Cerebellar nuclear complex (tissue), 1 donor: ENCODE measurements at places on chromosomes 5 and 9.

DNA sequence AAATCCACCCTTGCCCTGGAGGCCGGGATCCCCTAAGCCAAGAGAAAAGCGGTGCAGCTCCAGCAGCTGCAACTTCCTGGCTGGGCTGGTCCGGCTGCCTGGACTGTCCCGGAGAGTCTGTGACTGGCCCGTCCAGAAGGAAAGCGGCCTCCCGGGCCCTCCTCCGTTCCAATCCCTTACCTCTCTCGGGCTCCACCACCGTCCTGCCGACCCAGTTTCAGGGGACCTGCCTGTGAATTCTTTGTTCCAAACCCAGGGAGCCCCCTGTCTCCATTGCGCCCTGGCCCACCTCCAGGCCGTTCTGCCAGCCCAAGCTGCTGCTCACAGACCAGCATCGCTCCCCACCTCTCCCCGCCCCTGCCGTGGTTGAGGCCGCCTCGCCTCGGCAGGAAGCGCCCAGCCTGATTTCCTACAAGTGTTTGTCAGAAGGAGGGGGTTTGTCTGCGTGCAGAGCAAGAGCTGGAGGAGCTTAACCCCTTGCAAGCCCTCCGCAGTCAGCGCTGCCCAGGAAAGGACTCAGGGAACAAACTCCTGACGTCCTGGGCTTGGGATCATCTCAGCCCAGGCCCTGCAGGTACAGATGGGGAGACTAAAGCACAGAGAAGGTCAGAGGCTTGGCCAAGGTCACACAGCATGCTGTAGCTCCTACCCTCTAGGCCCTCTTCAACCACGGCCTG, at the start of gene AKNA:
AKNA (minus strand) TSS at position 303 of the 677 bp plus-strand sequence. CDS start 6,649 bp downstream, outside the sequence.
- DNase-seq, result no peak

DNA sequence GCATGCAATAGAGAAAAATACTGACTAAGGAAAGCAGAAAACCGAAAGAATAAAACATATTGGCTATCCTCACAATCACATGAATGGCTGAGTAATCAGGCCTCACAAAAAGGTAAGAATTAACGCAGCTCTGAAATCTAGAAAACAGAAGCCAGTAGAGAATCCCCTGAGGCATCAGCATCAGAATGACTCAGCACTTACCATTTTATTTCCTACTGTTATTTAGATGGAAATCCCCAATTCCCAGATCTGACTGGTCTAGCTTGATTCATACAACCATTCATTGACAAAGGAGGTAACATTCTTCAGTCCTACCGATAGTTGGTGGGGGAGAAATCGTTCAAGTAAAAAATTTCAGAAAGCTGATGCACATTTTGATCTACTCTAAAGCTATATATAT, 1408.4 kb upstream of the WWC1 start:
- DNase-seq, result no peak

- DNase-seq, result no peak
Observed at GRCh38 chr5:149490599-149491485, 60.4 kb downstream of the CSNK1A1 start.

- no peak for DNase-seq
Observed at GRCh38 chr9:76528642-76529190, 69.7 kb downstream of the GCNT1 start.

DNA sequence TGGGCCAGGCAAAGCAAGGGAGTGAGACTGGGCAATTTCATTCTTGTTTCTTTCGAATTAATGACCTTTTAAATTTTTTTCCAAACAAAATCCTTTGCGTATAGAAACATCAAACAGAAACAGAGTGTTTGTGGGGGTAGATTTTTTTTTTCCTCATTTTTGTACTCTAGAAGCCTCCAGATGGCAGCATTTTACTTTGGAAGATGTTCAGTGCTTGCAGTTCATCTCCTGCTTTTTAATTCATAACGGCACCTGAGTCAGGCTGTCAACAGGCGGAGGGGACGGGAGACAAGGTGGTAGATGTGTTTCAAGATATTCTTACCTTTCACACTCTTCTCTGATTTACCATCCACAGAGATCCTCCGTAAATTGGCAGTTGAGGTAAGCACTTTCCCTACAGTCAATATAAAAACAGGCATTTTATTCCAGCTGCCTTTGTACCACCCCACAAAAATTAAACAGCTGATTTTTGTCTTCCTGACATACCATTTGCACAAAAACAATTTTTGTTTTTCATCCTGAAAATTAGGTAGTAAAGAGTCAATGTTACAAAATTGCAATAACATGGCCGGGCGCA, 99.5 kb upstream of the FBXL17 start:
- DNase-seq, result no peak

- no peak for DNase-seq
Observed at GRCh38 chr5:6419340-6419852, 29.3 kb upstream of the UBE2QL1 start.
